ENCODE measurements at places on chromosomes 5 and 9.

DNA sequence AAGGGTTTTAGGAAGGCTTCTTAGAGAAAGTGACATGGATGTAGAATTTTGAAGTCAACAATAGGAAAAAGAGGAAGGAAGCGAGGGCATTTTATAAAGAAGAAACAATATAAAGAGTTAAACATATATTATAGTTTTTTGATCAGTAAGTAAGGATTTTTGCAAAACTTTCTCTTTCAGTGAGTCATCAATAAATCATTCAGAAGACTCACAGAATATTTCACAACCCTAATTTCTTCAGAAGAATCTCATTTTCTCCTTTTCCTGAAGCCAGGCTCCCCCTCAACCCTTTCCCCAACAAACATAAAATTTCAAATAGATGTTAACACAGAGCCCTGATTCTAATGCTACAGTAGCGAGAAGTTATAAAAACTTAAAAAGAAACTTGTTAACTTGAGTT, 4.3 kb upstream of the COX7C start:
- DNase-seq = no peak

GRCh38 chr5:12854386-12854785, 950.1 kb upstream of the CTNND2 start:
- DNase-seq = no peak

DNA sequence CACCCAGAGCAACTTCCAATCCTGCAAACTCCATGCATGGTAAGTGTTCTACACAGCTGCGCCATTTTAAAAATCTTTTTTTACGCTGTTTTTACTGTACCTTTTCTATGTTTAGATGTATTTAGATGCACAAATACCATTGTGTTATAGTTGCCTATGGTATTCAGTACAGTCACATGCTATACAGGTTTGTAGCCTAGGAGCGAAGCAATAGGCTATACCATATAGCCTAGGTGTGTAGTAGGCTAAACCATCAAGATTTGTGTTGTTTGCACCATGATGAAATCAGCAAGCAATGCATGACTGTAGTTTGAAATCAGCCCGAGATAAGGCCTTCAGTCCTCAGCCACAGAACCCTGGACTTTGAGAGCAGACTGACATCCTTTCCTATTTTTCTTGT, 101.2 kb downstream of the LIX1 start:
- no peak for DNase-seq

DNA sequence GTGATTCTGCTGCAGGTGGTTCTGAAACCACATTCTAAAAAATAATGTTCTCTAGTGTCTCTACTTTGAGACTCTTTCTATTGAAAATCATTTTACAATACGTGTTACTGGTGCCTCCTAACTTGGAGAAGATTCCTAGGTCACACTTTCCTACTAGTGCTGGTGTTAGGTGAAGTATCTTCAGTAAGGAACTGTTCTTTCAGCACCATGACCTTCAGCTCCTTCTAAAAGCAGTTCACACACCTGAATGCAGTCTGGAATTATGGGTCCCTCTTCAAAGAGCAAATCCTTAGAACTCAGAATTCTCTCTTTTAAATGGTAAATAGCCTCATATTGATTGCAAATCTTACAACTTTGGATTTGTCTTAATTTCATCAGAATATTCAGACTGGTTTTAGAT, 10.6 kb upstream of the DPYSL3 start:
- DNase-seq = no peak

- no peak for DNase-seq
These were observed 70.6 kb downstream of the DOCK2 start for GRCh38 chr5:169707686-169708085.

Data from amniotic stem cell (primary cell).